BJ (cell line): ENCODE measurements at places on chromosomes 13 and 19.

- no peak for DNase-seq
Measured at GRCh38 chr13:53545340-53545941, 516.8 kb downstream of the OLFM4 start.

DNA sequence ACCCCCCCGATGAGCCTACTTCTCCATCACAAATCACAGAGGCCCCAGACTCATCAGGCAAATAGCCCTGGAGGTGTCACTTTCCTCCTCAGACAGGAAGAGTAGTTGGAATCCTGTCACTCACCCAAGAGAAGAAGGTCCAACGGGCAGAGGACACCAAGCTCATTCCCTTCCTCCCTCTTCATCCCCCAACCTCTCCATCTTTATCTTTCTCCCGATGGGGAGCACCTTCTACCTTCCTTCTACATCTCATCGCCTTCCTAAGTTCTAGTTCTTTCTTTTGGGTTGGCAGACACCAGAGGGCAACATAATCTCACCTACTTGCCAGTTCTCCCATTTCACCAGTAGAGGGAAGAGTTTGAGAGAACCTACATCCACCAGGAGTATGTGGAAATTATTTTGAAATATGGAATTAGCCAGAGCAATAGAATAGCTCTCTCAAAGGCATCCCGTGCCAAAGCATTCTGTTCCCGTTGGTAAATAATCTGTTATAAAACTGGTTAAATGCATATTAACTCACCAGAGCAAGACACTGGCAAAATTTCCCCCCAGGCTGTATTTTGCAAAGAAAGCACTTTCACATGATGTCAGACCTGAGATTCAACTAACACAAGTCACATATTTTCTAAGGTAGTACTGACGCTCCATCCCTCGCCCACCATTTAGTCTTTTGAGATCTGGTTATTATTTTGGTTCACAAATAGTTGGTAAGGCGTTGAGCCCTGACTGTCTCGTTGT lies 55.0 kb downstream of the ZIC5 start:
- no peak for DNase-seq

- DNase-seq, result no peak
Measured at GRCh38 chr19:42290523-42291434, 11.2 kb upstream of the PRR19 start.

DNA sequence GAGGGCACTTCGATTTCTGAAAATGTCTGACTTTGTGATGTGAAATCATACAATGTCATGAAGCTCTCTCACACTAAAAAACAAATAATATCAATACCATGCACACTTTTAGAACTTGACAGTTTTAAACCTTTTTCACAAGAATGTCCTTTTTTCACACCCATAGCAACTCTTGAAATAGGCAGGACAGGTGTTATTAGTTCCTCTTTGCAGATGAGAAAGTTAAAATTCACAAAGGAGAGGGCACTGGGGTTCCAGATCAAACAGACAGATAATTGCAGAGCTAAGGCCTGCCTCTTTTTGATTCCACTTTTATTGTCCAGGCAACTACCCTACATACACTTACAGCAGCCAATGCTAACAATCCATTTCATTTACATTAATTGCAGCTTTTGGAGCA lies 142.8 kb downstream of the KLF12 start:
- DNase-seq, result no peak

- DNase-seq, result no peak
Measured at GRCh38 chr13:51777921-51778320, 26.0 kb downstream of the DHRS12 start.

- DNase-seq, result no peak
Measured at GRCh38 chr13:99404005-99404755, 97.0 kb upstream of the GPR183 start.

GRCh38 chr13:106426909-106427308 lies 108.6 kb downstream of the EFNB2 start:
- DNase-seq, result no peak

DNA sequence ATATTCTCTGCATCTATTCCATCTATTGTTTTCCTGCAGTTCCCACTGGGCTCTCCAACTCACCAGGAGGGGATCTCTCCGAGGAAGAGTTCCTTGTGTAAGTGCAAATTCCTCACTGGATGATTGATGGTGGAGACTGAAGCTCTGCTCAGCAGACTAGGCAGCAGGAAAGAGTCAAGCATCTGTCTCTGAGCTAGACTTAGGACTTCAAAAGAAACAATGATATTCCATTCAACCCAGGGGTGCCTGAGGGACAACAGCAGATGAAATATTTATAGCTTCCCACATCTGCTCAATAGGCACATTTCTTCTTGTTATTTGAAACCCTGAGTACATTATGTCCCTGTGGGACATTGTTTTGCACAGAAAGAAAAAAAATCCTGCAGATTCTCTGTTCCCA lies at the start of the genes OR7A5 and OR7C1:
TSS of gene OR7A5 (minus strand) at position 175 of the 400 bp plus-strand sequence. CDS start 6,944 bp downstream, outside the sequence.
TSS of gene OR7C1 (minus strand) at position 175 of the 400 bp plus-strand sequence. CDS start 35,049 bp downstream, outside the sequence.
- no peak for DNase-seq

DNA sequence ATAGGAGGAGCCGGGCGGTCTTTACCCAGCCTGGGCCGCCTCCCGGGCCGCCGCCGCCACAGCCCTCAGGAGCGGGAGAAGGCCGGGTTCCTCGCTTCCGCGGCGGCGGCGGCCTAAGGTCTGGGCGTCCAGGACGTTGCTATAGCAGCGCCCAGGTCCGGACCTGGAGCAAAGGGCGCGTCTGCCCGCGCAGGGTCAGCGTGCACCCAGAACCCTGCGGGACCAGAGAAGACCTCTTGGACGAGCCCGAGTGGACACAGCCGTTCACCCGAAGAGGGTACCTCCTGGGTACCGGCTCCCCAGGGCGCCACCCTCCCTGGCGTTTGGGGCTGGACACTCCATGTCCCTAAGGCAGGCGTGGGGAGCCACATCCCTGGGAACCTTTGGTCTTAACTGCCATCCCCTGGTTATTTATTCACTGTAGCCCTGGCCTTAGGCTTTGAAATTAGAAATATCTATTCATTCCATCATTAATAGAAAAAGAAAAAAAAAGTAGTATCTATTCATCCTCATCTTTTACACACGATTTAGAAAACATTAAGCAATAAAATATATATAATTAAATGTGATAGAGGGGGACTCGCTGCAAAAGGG lies 2.4 kb downstream of the DZIP1 start:
- no peak for DNase-seq

DNA sequence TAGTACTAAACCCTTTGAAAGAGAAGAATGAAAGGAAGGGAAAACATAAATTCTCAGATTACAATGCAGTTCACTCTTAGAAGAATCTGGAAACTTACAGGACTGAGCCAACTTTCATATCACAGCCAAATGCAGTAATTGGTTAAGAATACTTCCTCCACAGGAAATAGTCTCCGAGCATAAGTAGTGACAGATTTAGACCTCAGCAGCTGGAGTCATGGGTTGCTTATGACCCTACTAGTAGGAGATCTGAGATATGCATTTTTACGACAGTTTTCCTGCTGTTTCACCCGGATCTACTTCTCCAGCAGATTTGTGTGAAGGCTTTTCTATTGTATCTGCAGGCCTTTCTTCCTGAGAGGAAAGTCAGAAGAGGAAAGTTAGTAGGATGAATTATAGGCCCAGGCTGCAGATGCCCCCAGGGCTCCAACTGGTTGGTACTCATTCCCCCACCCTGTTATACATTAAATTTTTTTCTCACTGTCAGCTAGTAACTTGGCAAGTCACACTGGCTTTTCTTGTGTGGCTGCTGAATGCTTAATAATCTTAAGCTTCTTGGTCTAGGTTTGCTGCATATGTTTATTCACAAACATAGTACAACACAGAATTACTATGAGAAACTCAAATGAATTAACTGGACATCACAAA lies 1241.5 kb upstream of the MIR17HG start:
- peak; percentile 21 for DNase-seq

DNA sequence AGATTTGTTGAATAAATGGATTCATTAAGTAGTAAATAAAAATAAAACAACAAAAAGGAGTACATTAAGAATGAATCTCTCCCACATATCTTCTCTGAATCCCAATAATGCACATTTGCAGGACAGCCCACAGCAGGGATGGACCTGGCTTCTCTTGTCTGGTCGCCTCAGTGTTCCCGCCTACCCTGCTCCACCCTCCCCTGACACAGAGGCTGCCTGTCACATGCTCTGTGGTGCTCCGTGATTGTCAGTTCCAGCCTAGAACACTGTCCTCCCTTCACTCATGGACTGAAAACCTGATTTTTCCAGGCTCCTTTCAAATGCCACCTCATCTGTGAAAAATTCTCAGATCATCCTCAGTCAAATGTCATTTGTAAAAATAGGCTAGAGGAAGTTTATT lies 94.5 kb upstream of the GPR12 start:
- DNase-seq, result no peak

DNA sequence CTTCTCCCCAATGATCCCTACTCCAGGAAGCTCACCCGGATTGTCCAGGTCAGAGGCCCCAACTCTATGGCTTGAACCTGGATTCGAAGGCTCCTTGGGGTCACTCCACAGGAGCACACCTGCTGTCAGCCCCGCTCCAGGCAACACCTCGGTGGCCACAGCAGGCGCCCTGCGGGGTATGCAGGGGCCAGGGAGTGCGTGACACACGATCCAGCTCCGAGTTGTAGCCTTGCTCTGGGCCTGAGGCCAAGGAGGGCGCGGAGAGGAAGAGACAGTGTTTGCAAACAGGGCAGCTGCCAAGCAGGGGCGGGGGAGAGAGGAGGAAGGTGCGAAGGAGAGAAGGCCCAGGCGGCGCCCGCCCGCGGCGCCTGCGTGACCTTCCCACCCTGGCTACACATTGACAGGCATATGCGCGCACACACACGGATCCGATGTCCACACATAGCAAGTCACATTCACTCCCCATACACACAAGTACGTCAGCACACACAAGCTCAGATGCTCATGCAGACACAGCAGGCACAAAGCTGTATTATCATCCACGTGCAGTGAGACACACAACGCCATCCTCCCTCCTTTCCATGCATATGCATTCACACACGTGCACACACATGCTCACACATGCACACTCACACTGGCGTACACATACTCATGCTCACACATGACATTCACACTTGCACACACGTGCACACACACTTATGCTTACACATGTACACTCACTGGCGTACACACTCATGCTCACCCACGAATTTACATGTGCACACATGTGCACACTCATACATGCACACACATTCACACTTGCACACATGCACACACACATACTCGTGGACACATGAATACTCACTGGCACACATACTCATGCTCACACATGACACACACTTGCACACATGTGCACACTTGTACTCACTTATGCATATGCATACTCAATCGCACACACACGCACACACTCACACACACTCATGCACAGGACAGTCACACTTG lies 10.4 kb downstream of the SBK2 start:
- no peak for DNase-seq

- no peak for DNase-seq
Measured at GRCh38 chr19:28908941-28909340, 304.0 kb downstream of the UQCRFS1 start.

GRCh38 chr13:86591862-86592261 lies 792.6 kb upstream of the SLITRK6 start:
- DNase-seq, result no peak

- DNase-seq, result no peak
Measured at GRCh38 chr13:111388851-111389500, 68.5 kb downstream of the TEX29 start.

DNA sequence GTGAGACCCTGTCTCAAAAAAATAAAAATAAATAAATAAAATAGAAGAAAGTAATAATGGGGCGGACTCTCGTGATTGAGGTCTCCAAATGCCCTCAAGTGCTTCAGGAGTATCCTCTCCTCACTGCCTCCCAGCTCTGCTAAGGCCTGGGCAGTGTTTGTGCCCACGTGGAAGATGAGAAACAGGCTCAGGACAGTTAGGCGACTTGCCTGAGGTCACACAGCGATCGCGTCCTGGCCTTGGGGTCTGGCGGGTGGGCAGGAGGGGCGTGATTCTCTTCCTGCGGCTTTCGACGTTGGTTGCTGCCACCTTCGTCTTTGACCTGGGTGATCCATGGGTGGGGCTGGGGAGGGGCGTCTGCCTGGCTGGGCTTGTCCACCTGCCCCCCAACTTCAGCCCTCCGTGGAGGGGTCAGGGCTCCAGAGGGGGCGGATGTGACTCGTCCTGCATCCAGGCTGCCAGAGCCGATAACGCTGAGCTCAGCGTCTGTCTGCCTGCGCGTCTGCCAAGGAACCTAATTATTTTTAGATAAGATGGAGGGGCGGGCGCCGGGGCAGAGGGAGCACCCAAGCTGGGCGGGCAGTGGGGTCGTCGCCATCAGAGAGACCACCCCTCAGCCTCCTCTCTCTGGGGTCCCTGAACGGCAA lies 56.9 kb downstream of the NFIC start:
- DNase-seq, result no peak

DNA sequence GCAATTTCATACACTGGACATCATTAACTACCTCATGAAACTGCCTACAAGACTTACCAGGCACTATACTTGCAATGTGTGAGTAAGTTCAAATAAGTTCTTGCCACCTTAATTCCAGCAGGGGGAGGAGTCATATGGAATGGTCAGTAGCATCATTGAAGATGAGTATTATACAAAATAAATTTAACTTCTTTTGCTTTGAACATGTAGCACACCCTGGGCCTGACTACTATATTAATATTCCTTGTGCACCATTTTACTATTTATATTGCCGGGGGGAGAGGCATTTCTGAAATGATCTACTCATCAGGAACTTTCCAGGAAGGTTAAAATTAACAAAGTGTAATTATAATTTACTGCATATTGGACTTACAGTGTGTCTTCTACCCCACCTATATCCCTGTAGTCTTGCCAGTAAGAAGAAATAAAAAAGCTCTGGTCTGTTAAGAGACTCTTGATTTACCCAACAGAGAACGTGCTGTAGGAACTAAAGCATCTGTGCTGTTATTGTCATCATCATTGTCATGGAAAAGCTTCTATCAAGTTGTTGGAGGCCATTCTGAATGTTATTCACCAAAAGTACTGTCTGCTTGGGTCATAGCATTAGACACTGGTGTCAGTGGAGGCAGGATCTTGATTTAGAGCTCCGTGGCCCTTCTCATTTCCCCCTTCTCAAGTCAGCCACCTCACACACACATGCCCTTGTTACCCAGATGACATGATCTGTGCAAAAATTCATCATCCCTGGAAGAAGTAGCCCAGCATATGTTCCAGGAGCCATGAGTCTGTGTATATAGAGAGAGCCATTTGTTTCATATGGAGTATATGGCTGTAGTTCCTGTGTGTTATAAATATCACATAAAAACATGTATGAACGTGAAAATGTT lies 147.1 kb downstream of the MTUS2 start:
- DNase-seq, result no peak

- DNase-seq, result no peak
Measured at GRCh38 chr13:44902738-44903137, 86.5 kb downstream of the NUFIP1 start.

GRCh38 chr13:107250628-107251027 lies 682.7 kb upstream of the ARGLU1 start:
- no peak for DNase-seq

DNA sequence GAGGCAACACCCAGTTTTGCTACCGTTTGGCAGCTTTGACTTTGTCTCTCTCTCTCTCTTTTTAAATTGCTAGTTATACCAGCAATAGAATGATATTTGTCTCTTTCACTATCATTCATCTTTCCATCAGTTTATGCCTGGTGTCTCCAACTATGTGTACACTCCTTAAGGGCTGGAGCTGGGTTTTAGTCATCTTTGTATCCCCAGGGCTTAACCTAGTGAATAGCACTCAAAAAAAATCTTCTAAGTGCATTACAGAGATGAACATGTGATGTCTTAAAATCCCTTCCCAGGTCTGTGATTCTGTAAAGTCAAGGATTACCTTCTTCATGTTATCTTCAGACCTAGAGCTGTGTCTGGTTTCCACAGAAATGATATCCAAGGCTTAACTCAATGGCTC lies 7.8 kb upstream of the UBL3 start:
- DNase-seq, result no peak

- no peak for DNase-seq
Measured at GRCh38 chr19:49605605-49606004, 14.6 kb downstream of the PRR12 start.
